ENCODE measurements at places on chromosomes 6 and 20.

GRCh38 chr6:138416206-138416605 lies 12.2 kb downstream of the HEBP2 start:
- DNase-seq = no peak

DNA sequence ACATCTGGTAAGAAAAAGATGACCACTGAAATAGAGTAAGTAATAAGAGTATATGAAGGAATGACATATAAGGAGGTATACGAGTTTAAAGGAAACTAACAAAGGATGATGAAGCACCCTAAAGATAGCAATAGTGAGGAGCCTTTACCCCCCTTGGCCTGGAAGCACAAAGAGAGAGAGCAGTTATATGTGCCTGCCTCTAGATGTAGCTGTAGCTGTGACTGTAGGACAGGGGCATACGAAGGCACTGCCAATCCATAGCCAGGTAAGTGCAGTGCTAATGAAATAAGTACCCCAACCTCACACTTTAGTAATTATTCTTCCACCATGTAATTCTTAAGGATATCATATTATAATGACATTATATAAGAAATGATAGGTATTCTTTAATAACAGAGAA lies 90.1 kb upstream of the FKBP1C start:
- no peak for DNase-seq

GRCh38 chr6:123420512-123420911 lies 216.2 kb downstream of the TRDN start:
- DNase-seq = no peak

DNA sequence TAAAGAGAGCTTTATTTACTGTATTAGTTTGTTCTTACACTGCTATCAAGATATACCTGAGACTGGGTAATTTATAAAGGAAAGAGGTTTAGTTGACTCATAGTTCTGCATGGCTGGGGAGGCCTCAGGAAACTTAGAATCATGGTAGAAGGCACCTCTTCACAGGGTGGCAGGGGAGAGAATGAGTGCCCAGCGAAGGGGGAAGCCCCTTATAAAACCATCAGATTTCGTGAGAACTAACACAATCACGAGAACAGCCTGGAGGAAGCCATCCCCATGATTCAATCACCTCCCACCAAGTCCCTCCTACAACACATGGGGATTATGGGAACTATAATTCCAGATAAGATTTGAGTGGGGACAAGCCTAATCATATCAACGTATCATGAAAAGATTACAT lies 27.2 kb downstream of the ARID1B start:
- DNase-seq = no peak

DNA sequence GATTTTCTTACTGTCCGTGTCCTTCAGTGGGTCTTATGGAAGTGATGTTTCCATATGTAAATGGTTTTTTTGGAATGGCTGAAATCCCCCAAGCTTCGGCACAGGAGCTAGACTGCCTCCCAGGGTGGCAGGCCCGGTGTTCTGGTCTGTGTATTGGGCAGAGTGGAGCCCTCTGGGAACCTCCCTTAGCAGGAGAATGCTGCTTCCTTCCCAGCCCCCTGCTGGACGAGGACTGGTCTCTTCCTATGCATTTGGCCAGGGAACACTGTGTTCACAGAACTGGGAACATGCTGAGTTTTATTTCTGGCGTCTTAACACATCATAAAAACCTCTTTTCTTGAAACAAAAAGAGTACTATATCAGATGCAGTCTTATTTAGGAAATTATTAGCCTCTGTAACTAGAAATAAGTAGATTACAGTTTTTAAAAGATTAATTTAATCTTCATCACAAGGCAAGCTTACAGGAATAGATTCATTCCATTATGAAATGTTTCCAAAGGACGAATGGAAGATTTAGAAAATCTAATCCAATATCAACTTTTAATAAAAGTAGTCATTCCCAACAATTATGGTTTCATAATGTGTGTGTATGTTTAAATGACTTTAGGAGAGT lies 56.6 kb downstream of the SYTL3 start:
- DNase-seq = no peak

DNA sequence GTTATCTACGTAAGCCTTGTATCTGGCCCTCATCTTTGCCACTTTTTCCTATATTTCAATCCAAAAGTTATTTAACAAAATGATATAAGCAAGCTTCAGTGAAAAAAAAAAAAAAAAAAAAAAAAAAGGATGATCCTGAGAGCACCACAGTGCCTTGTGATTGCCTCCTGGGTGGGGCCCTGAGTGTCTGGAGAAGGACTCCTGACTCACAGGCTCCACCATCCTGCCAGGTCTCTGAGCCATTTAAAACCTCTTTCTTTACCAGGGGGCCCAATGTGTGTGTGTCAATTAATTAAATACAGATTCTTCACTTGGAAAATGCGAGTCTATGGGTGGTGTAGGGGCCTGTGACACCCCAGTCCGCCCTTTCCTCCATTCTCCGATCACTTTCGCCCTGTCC lies 105.2 kb downstream of the SMOC2 start:
- DNase-seq = no peak

GRCh38 chr20:33948480-33948879 lies 45.2 kb upstream of the RALY start:
- DNase-seq = no peak

GRCh38 chr6:118356054-118356453 lies 192.0 kb upstream of the PLN start:
- DNase-seq = no peak

DNA sequence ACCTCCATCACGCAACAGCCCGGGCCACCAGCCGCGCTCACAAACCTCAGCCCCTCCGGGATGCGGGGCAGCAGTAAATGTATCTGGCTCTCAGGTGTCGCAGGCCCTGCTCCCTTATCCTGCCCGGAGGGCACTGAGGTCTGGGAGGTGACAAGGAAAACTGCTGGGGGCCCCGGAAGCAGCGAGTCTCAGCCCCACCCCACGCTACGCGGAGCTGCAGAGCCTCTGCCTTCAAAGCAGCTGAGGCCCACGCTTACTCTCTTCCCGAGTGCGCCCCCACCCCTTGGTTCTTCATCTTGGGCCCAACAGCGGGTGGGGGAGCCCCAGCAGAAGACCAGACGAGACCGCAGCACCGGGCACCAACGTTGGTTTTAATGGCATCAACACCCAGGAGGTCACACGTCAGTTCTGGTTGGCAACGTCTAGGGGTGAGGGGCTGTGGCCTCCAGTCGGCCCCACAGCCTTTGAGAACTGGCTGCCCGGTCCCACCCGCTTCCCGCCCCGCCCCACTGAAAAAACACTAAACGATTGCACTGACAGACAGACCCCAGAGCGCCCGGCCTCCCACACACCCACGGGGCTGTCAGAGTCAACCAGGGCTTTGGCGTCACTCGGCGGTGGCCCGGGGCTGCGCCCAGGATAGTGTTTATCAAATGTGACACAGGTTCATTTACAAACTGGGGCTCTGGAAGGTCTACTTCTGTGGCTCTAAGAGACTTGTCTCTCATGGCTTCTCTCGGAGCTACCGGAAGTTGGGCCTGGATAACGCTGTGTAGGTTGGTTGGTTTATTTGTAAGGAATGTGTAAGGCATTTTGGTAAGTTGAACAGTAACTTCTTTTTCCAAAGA lies 43.7 kb downstream of the DSTN start:
- DNase-seq = no peak

GRCh38 chr6:105038259-105038658 lies 81.4 kb downstream of the LIN28B start:
- no peak for DNase-seq

GRCh38 chr20:11076434-11077105 lies 402.8 kb upstream of the JAG1 start:
- no peak for DNase-seq

DNA sequence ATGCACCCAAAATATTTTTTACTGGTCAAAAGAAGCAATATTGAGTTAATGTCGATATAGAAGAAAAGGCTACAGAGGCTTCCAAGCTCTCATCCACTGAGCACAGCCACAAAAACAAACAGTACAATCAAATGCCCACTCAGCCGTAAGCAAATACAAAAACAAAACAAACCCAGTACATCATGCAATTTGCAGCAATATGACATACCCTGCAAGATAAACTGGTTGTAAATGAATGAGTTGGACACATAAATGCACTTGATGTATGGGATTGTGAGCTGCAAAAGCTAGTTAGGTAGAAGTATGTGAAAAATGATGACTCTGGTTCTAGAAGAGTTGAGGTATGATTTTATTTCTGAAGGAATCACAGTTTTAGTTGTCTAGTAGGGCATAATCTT lies 83.9 kb downstream of the SESN1 start:
- DNase-seq = no peak

DNA sequence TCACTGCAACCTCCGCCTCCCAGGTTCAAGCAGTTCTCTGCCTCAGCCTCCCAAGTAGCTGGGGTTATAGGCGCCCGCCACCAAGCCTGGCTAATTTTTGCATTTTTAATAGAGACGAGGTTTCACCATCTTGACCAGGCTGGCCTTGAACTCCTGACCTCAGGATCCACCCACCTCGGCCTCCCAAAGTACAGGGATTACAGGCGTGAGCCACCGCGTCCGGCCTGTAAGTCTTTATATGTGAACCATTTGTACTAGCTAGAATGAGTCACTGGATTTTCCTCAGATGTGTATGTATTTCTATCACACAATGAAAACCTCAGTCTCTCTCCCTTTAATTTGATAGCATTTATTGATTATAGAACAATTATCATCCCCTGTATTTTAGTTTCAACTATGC lies 34.0 kb downstream of the ITCH start:
- DNase-seq = no peak

DNA sequence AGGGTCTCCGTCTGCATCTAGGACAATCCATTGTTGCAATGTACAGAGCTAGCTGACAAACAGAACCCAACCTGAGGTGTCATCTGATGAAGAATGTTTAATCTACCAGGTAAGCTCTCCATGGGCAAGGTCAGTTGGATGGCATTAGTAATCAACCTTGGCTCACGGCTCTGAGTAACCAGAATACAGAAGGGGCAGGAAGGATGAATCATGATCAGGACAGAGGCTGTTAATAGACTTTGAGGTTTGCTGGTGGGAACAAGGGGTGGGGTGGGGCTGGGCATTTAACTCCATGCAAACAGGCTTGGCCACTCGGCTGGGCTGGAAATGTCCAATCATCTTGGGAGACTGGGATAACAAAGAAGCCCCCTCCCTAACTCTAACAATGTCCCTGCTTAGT lies 77.1 kb upstream of the MRPS10 start:
- no peak for DNase-seq

All from activated T-helper 1 cell treated with anti-CD3 and anti-CD28 coated beads, Interleukin-2, amount 50 U/mL, for 16 hours (primary cell).